ENCODE measurements at places on chromosomes 1 and 21.

- no peak for DNase-seq
- H3K4me3 ChIP-seq, result no peak overlapping the region
- no peak overlapping the region for H3K27ac ChIP-seq
- no peaks in the 10 kb centered on the region for H3K36me3 ChIP-seq
- peaks cover 32% of the 10 kb centered on the region for H3K27me3 ChIP-seq
- H3K4me1 ChIP-seq, result peaks cover 16% of the 10 kb centered on the region
Observed at GRCh38 chr1:111272081-111272480, 18.6 kb upstream of the CHIA start.

GRCh38 chr1:19889656-19890055 lies 7.5 kb downstream of the OTUD3 start:
- H3K27me3 ChIP-seq, result no peaks in the 10 kb centered on the region
- H3K36me3 ChIP-seq, result peaks cover 26% of the 10 kb centered on the region
- H3K4me3 ChIP-seq, result no peak overlapping the region
- no peak for DNase-seq
- no peak overlapping the region for H3K27ac ChIP-seq
- H3K4me1 ChIP-seq, result peaks cover 8% of the 10 kb centered on the region

GRCh38 chr1:94597701-94598100 lies 56.1 kb upstream of the F3 start:
- H3K27me3 ChIP-seq, result peaks cover 14% of the 10 kb centered on the region
- no peak for DNase-seq
- no peaks in the 10 kb centered on the region for H3K36me3 ChIP-seq
- no peak overlapping the region for H3K27ac ChIP-seq

DNA sequence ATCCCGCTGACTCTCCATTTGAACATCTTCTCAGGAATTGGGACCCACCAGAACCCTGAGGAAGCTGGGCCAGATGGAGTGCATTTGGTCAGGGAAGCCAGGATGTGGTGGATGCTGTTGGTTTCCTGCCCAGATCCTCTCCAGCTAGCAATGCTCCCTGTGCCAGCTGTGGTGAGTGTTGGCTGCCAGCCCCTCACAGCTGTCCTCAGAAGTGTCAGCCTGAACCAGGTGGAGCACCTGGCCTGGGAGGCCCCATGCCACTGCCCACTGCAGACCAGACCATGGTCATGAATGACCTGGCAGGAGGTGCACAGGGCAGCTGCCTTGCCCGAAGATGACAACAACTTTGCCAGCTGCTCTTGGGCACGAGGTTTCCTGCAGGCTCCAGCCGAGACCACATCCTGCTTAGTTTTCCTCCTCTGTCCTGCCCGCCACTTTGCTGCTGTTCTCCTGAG lies 54.4 kb downstream of the PRSS38 start:
- no peak overlapping the region for H3K27ac ChIP-seq
- H3K4me3 ChIP-seq, result peak overlapping the region; percentile 5
- peaks cover 19% of the 10 kb centered on the region for H3K27me3 ChIP-seq
- DNase-seq, result peak; percentile 37
- peaks cover 28% of the 10 kb centered on the region for H3K4me1 ChIP-seq
- peaks cover 3% of the 10 kb centered on the region for H3K36me3 ChIP-seq

DNA sequence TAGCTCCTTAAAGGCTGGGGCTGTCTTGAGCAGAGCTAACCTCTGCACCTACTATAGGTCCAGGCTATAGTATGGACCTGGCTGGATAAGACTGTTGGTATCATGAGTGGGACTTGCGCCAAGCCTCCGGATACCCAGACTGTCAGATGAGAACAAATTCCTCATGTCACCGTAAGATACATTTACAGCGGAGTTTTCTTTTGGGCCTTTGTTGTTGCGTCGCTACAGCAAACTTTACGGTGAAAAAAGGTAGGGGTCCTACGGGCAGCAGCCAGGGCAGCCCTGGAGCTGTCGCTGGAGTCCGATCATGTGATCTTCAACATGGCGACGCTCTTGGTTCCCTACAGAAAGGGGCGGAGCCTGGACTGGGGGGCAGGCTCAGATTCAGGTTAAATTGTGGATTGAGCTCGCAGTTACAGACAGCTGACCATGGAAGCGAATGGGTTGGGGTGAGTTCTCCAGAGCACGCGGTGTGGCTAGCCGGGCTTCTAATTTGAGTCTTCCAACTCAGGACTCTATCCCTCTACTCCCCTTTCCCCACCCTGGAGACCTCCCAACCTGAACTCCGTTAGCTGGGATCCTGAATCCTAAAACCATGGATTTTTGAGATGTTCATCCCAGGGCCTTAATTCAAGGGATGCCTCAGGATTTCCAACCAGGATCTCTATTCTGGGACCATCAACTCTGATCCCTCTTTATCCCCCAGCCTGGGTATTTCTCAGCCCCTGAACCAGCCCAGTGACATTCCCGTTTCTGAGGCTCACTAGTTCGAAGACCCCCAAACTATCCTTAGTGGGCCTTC lies at the start of gene UROD:
Gene UROD, plus strand, starts transcription at position 418 of the 802 bp plus-strand sequence. Its CDS starts 12 bp downstream, at position 430.
- peaks cover 42% of the 10 kb centered on the region for H3K4me1 ChIP-seq
- H3K36me3 ChIP-seq, result peaks cover 20% of the 10 kb centered on the region
- H3K27me3 ChIP-seq, result no peaks in the 10 kb centered on the region
- peak within 1 kb of the TSS; percentile 81 for H3K27ac ChIP-seq
- DNase-seq, result peak; percentile 96
- H3K4me3 ChIP-seq, result peak within 1 kb of the TSS; percentile 75

- H3K36me3 ChIP-seq, result no peaks in the 10 kb centered on the region
- DNase-seq, result peak; percentile 77
- H3K27ac ChIP-seq, result no peak overlapping the region
- H3K27me3 ChIP-seq, result no peaks in the 10 kb centered on the region
- no peaks in the 10 kb centered on the region for H3K4me1 ChIP-seq
- H3K4me3 ChIP-seq, result no peak overlapping the region
Observed at GRCh38 chr1:169546087-169546995, 39.9 kb downstream of the F5 start.

DNA sequence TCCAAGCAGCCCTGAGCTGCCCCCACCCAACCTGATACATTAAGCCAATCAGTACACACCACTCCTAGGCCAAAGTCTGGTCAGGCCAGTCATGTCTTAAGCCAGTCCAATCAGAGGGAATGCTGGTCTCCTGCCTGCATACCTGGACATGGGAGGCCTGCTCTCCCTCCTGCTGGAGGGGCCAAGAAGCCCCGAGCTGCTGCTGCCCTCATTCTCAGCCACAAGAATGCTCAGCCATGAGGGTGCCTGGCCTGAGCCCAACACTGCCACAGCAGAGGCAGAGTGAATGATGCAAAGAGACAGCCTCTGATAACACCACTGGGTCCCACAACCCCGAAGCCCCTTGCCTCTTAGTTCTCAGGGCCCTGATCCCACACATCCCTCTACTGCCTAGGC lies 23.0 kb downstream of the CHD5 start:
- H3K4me3 ChIP-seq, result no peak overlapping the region
- H3K4me1 ChIP-seq, result peaks cover 10% of the 10 kb centered on the region
- H3K36me3 ChIP-seq, result no peaks in the 10 kb centered on the region
- H3K27ac ChIP-seq, result no peak overlapping the region
- DNase-seq, result no peak
- no peaks in the 10 kb centered on the region for H3K27me3 ChIP-seq

DNA sequence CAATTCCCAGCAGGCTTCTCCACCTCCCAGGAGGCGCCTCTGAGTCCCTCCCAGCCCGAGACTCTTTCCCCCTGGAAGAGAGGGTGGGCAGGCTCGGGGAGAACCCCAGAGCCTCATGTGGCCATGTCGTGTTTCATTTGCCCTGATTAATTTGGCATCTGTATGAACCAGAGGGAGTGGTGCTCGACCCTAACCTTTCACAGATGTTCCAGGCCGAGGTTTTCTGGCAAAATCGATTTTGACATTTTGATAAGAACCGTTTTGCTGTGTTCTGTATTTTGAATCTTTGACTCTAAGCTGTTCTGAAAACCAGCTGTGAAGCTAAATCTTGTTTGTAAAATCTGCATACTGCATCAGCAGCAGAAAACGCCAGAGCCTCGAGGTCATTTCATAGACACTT lies 367.4 kb downstream of the CAMTA1 start:
- H3K4me1 ChIP-seq, result no peaks in the 10 kb centered on the region
- no peak overlapping the region for H3K4me3 ChIP-seq
- H3K27ac ChIP-seq, result no peak overlapping the region
- no peaks in the 10 kb centered on the region for H3K36me3 ChIP-seq
- no peak for DNase-seq

GRCh38 chr1:9202240-9202870 lies 32.2 kb upstream of the H6PD start:
- DNase-seq, result no peak
- H3K36me3 ChIP-seq, result no peaks in the 10 kb centered on the region
- H3K27ac ChIP-seq, result no peak overlapping the region
- peaks cover 84% of the 10 kb centered on the region for H3K27me3 ChIP-seq
- no peak overlapping the region for H3K4me3 ChIP-seq

GRCh38 chr1:119331190-119331515 lies 37.4 kb upstream of the HAO2 start:
- no peak for DNase-seq
- no peak overlapping the region for H3K4me3 ChIP-seq
- peaks cover 5% of the 10 kb centered on the region for H3K27me3 ChIP-seq
- H3K36me3 ChIP-seq, result no peaks in the 10 kb centered on the region
- H3K4me1 ChIP-seq, result peaks cover 17% of the 10 kb centered on the region

- no peaks in the 10 kb centered on the region for H3K36me3 ChIP-seq
- no peaks in the 10 kb centered on the region for H3K27me3 ChIP-seq
- H3K4me1 ChIP-seq, result no peaks in the 10 kb centered on the region
Observed at GRCh38 chr1:218983848-218984247, 189.8 kb upstream of the LYPLAL1 start.

DNA sequence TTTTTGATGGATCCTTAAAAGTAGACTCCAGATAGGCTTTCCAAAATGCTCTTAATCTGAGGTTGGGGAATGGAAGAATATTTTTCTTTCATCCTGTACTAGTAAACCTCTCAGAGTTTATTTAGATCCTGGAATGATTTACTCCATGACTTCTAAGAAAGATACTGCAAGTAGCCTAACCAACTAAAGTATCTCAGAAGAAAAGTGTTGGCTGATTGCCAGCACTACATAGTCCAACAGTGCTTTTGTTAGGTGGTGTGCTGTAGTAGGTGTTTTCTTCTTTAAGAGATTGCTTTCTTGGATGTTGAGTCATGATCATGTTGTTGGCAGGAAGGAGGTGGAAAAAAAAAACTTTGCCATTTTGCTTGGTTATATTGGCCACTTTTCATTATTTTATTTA lies 119.8 kb downstream of the OSBPL9 start:
- H3K27ac ChIP-seq, result no peak overlapping the region
- H3K36me3 ChIP-seq, result peaks cover under 1% of the 10 kb centered on the region
- no peak overlapping the region for H3K4me3 ChIP-seq

DNA sequence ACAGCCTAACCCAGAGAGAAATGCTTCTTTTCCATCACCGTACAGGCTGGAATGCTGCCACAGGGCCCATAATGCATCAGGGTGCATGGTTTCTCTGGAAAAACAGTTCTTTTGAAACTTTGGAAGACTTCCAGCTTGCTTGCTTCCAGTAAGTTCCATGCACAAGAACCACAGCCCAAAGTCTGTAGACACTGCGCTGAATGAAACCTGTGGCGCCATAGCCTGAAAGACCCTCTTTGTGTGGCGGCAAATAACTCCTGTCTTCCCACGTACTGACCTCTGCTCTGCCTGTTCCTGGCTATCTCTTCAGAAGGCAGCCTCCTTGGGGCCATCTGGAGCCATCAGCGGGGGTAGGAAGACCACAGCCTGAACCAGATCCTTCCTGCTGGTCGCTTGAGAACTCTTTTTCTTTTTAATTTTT lies 15.1 kb downstream of the MIIP start:
- H3K27ac ChIP-seq, result no peak overlapping the region
- DNase-seq, result no peak
- no peak overlapping the region for H3K4me3 ChIP-seq
- H3K27me3 ChIP-seq, result no peaks in the 10 kb centered on the region
- H3K4me1 ChIP-seq, result peaks cover 2% of the 10 kb centered on the region
- peaks cover 3% of the 10 kb centered on the region for H3K36me3 ChIP-seq

DNA sequence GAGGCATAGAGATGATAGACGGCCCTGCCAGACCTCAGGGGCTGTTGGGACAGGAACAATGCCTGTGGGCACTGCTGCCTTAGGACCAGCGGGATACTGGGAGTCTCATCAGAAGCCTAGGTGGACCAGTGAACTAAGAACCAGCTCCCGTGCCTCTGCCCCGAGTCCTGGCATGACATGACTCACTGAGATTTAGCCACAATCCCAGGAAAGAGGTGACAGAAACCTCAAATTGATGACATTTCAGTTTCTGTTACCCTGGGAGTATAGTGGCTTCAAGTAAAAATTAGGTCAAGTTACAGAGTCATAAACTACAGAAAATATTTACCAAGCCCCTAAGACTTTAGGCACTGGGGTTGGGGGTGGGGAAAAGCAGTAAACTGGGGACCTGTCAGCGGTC lies 74.6 kb upstream of the GADD45A start:
- DNase-seq, result no peak
- no peaks in the 10 kb centered on the region for H3K36me3 ChIP-seq
- H3K4me1 ChIP-seq, result peaks cover 10% of the 10 kb centered on the region
- no peak overlapping the region for H3K27ac ChIP-seq
- H3K4me3 ChIP-seq, result no peak overlapping the region

DNA sequence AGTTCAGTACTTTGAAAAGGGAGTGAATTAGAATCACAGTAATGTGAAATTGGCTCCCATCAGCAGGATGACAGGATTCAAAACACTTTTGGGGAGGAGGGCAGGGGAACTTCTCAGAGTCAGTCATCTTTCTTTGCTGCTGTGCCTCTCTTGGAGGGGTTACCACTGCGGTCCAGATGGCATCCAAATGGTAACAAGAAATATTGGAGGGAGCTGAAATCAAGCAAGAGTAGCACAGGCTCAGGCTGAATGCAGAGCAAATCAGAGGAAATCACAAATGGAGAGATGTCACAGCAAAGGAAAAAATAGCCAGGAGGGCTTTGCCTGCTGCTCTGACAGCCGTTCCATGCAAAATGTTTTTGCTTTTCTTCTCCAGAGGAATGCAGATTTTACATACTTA lies 75.0 kb upstream of the C8B start:
- no peak overlapping the region for H3K4me3 ChIP-seq
- no peak for DNase-seq
- no peaks in the 10 kb centered on the region for H3K4me1 ChIP-seq
- no peaks in the 10 kb centered on the region for H3K36me3 ChIP-seq
- no peak overlapping the region for H3K27ac ChIP-seq

GRCh38 chr21:43574741-43575472 lies 84.4 kb downstream of the HSF2BP start:
- H3K4me1 ChIP-seq, result peaks cover 7% of the 10 kb centered on the region
- no peak for DNase-seq
- H3K4me3 ChIP-seq, result no peak overlapping the region

DNA sequence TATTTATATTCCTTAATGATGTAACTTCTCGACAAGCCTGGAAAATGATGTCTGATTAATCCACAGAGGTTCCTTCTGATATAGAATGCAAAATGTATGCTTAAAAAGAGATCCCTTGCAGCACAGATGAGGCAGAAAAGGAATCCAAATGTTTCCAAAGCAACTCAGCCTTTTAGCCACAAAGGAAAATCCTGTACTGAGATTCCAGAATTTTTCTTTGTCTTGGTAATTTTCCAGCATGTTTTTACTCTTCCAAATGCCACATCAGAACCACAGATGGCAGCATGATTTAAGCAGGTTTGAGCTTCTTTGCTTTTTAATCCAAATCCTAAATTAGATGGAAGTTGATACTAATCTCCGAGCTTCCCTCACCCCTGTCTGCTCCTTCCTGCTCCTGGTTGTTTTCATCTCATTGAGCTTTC lies 176.4 kb upstream of the PALMD start:
- no peaks in the 10 kb centered on the region for H3K4me1 ChIP-seq
- DNase-seq, result no peak
- H3K27me3 ChIP-seq, result peaks cover 4% of the 10 kb centered on the region
- no peaks in the 10 kb centered on the region for H3K36me3 ChIP-seq
- no peak overlapping the region for H3K4me3 ChIP-seq
